ENCODE measurements at places on chromosomes 2 and 18.

GRCh38 chr2:186575302-186575701, 14.6 kb upstream of the ITGAV start:
- DNase-seq, result no peak

GRCh38 chr2:2590841-2591541, 259.9 kb upstream of the MYT1L start:
- DNase-seq, result no peak

GRCh38 chr2:25671622-25672021, 1.8 kb downstream of the DTNB start:
- no peak for DNase-seq

- DNase-seq, result no peak
Measured at GRCh38 chr18:6731222-6731596, 1.7 kb downstream of the ARHGAP28 start.

DNA sequence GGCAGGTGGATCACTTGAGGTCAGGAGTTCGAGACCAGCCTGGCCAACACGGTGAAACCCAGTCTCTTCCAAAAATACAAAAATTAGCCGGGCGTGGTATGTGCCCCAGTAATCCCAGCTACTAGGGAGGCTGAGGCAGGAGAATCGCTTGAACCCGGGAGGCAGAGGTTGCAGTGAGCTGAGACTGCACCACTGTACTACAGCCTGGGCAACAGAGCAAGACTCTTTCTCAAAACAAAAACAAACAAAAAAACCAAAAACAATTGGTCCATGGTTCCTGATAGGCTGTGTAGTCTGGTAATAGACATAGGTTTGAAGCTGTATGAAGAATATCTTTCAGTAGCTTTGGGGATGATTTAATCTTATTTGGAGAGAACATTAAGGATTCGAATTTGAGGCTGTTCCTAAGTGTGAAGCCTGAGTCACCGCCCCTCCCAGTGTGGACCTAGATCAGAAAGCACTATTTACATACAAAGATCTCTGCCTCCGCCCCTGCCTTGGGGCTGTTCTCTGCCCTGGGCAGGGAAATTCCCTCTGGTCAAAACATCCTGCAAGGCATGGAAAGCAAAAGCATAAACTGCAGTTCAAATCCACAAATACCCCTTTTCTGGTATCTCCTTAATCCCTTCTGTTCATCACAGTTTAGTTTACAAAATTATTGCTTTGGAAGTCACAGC, 52.8 kb upstream of the PMAIP1 start:
- no peak for DNase-seq

GRCh38 chr18:13354402-13354801, 135.8 kb downstream of the LDLRAD4 start:
- no peak for DNase-seq

DNA sequence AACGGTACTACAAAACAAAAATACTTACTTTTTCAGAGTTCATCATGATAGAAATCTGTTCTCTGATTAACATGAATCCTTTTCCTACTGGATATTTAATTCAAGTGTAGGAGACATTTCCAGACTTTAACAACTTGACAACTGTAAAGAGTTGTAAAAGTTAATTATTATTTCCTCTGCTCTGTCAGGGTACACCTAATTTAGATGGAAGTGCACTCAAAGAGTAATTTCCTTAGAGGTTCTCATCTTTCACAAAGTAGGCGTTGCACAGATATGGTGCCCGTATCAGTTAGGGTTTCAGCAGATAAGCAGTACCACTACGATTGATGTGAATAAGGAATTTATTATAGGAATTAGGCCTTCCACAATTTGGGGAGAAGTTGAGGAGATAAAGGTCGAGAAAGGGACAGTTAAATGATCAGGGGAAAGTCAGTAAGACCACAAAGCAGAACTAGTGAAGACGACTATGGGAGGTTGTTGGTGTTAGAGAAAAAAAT, 16.2 kb upstream of the PDE11A start:
- DNase-seq, result no peak

DNA sequence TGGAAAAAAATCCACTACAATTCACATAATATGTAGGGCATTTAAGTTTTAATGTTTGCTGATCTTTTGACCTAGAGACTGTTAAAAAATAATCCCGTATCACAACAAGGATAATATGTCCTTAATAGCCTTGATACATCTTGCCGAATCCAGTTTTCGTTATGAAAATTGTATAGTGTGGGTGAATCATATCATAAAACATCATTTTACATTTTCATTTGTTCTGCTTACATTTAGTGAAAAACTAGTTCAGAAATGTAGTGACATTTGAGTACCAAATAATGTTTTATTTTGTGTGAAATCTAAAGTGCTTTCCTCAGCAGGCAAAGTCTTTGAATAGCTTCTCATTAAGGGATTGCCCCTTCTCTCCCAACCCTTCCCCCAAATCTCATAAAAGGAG, 1.9 kb downstream of the AFTPH start:
- no peak for DNase-seq

DNA sequence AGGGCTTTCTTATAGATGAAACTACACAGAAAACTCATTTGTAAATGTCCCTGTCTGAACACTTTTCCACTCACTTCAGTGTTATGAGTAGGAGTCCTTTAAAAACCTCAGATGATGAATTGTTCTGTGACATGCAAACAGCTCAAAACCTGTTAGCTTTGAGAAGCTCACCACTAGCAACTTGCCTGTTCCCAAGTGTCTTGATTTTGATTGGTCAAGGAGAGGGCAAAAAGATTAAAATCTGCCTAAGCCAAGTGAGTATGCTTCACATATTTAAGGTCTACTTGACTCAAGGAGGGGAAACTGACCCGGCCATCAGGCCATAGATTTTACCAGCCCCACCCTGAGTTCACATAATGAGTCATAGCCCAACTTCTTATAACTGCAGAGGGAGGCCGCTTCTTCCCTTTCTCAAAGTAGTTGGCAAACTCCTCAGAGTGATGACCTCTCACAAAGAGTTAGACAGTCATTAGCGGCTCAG, 45.2 kb upstream of the MEIS1 start:
- DNase-seq, result no peak

DNA sequence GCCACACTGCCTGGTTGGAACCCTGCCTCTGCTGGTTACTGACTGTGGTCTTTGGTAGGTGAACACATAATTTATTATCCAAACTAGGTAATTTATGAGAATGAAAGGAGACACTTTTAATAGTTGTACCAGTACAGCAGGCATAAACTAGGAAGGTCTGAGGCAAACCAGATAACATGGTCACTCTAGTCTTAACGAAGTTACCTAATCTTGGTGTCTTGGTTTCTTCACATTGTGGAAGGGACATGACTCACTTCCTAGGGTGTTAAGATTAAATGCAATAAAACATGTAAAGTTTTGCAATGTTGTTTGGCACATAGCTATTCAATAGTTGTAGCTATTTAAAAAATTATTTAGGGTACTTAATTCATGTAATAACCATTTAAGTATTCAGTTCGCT, 23.3 kb downstream of the SPTBN1 start:
- no peak for DNase-seq

DNA sequence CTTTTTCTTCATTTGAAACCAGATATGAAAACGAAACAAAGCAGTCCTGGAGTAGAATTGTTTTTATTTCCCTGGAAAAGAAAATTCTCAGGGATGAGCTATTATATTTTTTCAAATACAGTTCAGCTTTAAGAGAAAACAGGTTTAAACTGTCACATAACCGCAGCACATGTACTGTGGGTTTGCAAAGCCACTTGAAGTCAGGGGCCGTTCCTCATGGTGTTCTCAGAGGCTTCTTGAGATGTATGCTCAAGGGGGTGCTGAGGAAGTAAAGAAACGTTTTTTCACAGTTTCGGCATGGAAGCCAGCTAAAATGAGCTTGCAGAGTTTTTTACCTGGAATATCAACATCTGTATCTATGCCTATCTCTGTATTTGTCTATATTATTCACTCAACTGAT, 225.3 kb downstream of the MC4R start:
- DNase-seq, result no peak

GRCh38 chr2:119256582-119256921, 32.9 kb downstream of the STEAP3 start:
- no peak for DNase-seq

- peak; percentile 15 for DNase-seq
Measured at GRCh38 chr2:36355151-36355889, at the start of gene CRIM1. TSS of gene CRIM1 (plus strand) at chr2:36355778. CDS start at chr2:36356293, 515 bp downstream.

GRCh38 chr2:147450661-147451510, 393.9 kb upstream of the ACVR2A start:
- DNase-seq, result no peak

DNA sequence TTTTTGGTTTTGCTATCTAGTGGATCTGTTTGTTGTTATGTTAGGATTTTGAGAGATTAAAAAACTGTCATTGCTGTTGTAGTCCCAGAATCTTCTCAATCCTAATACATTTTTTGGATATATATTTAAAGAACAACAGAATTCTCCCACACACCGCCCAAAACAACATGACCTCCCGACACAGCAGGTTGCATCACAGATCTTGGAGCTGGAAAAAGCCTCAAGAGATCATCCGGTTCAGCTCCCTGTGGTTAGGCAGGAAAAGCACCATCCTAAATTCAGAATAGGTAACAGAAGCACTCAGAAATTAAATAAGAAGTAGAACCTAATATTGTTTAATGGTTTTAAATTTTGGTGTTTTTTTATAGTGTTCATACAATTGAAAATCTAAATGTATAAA, 251.4 kb upstream of the STON1 start:
- no peak for DNase-seq

DNA sequence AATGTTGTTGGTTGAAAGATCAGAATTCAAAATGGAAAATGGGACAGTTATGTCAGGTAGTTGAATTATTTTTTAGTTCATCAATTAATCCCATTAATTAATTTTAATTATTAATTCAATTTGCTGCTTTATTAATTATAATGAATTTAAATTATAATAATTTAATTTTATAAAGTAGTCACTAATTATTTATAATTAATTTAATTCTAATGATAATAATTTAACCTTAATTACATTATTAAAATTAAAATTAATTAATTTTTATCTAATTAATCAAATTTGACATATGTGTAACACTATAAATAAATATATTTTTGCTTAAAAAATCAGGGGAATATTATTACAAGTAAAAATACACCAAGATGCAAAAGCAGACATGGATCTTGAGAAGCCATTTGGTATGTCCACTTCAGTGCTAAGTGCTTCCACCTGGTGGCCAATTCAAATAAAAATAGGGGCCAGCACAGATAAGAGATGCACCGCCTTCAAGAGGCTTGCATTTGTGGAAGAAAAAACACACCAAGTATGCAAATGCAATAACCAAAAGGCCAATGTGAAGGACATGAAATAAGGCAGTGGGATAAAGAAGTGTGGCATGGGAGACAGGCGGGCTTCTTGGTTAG, 73.2 kb downstream of the MBP start:
- no peak for DNase-seq

GRCh38 chr18:23890589-23890988, 124.0 kb upstream of the TTC39C start:
- no peak for DNase-seq
